ENCODE measurements at places on chromosomes 4 and X.

DNA sequence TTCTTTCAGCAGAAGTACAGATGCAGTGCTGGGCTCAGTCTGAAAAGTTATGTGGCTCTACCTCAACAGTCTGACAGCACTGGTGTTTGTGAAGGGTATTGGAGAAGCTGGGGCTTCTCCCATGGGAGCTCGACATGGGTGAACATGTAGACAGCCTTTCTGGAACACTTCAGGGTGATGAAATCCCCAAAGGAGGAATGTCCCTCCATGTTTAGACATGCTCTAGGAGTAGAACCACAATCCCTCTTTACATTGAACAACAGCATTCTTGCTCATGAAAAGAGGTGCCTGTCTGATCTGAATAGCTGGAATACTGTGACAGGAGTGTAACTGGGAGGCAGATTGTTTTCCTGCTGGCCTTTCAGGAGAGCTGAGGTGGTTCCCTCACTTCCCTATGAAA, 53.8 kb upstream of the NAP1L2 start:
- ATAC-seq: no peak

DNA sequence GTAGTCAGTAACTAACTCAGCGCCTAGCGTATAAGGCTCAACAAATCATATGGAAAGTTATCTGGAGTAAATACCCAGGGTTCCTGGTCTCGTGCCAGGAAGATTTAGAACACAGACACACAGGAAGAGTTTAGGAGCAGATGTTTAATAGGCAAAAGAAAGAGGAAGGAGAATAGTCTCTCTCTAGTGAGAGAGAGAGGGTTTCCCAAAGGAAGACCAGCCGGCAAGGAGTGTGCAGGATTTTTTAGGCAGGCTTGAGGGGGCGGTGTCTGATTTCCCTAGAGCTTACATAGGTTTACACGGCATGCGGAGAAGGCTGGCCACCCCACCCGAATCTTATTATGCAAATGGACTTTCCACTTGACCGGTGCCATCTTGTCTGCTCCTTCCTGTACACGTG, 284.0 kb upstream of the FRG1 start:
- ATAC-seq: no peak

GRCh38 chrX:110026099-110026844, 23.4 kb downstream of the TMEM164 start:
- no peak for ATAC-seq

DNA sequence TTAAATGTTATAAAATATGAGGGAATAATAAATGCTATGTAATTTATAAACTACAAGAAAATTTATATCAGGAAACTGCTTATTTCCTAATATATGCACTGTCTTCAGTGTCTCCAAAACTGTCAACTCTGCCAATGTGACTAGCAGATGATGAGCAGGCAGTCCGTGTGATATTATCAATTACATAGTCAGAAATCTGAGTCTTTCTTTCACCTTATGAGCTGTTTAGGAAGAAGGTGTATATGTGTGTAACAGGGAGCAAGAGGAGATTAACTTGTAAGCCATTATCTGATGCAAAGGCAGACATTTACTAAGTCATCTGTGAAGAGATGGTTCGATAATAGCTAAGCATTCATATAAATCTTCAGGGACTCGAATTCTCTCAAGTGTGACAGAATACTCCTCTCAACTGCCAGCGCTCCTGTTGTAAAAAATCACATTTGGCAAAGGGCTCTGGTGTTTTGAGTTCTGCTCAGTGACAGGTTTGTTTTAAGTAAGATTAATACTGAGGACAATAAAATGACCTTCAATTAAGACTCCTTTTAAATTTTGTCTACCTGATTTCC, 79.7 kb downstream of the SNCA start:
- ATAC-seq: no peak
